NCI-H226 (cell line): ENCODE measurements at places on chromosomes 2 and 18.
A peak's percentile ranks its signal among the peaks of the same experiment; 100 is the strongest.

DNA sequence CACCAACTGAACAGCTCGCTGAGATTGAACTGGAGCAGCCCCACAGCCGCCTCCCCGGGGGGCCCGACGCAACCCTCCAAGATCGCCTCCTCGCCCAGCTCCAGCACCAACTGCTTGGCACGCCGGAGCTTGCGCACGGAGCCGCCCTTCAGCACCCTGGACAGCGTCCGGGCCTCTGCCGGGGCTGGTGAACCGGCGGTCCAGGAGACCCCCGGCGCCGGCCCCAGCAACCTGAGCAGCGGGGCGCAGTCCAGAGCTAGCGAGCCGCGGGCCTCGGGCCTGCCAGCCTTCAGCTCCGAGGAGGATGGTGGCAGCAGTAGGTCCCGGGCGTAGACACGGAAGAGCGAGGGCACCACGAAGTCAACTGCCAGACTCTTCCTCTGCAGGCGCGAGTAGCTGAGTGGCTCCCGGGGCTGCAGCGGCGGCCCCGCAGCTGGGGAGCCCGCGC, 1.2 kb downstream of the ALK start:
- DNase-seq, result no peak

DNA sequence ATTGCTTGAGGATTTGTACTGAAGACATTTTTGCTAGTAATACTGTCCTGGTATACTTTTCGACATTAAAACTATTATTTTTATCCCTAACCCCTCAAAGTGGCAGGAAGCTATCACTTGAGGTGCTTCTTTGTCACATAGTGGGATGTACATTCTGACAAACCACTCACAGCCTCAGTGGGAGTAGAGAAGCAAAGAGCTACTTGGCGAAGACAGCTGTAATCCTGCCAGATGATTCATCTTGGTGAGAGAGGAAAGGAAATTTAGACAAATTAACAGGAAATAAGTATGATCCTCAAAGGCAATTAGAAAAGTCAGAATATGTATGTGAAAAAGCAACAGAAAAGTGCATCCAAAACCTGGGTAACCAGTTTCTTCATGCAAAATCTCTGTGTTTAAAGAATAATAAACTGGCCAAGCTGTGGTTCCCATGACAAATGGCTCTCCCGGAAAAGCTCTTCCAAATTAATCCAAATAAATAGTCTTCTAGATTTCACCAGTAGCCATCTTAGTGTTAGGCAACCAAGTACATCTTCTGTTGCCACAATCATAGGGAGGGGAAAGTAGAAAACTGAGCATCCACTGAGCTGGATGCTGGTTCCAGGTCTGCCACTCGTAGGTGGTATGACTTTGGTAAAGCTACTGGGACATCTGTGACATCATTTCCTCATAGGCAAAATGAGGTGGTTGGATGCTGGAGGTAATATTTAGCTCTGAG, 308.0 kb upstream of the LYPD1 start:
- no peak for DNase-seq

GRCh38 chr2:199987586-199987985, 32.2 kb downstream of the MAIP1 start:
- DNase-seq, result no peak

- no peak for DNase-seq
These were observed 1073.9 kb upstream of the CDH2 start for GRCh38 chr18:29250843-29251242.

DNA sequence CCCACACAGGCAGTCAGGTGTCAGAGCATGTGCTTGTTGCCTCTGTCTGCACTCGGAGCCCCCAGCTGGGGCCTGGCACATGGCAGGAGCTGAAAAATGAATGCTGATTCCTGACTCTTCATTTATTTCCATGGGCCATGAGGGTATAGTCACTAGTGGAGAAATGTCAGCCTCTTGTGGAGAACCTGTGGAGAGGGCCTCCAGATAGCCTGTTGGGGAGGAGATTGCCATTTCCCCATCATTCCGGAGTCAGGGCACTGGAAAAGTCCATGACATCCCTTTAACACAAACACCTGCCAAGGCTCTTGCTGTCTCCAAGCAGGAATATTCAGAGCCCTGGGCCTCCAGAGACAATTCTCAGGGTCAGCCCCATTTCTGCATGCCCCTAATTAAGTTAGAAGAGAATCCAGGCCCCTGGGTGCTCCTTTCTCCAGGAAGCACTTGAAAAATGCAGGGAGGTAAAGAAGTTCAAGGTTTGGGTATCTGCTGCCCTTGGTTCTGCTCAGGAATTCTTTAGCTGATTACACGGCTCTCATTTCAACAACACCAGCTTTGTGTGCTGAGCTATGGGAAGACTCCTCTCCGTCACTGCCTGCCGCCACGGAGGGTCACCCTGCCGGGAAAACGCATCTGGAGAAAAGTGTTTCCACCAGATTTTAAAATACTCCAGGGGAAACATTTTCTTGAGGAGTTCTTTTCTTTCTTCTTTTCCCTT, 311.3 kb downstream of the MYCN start:
- no peak for DNase-seq

DNA sequence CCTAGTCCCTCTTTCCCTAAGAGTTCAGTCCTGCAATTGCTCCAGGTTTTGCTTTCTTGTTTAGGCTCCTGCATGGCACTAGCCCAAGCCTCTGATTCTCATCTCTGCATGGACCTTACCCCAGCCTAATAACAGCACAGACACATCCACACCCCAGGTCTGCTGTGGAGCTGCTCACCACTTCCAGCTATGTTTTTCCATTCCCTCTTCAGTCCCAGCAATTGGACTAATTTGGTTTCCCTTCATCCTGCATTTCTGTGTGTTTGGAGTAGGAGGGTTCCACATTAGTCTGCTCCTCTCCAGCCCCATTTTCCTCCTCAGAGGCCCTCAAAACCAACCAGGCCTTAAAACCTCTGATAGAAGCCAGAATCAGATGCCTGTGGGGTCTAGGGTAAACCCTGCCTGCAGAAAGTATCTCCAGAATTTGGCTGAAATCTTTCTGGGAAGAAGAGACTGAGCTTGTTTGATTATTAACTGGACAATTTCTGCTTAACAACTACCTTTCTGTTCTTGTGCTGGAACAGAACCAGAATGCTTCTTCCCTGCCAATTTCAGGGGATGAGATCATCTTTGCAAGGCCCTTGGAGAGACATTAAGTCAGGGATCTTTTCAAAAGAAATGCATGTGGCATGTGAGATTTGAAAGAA, 95.9 kb downstream of the GFPT1 start:
- peak; percentile 56 for DNase-seq

GRCh38 chr2:224584785-224585210, 365 bp downstream of the CUL3 start:
- peak; percentile 29 for DNase-seq

DNA sequence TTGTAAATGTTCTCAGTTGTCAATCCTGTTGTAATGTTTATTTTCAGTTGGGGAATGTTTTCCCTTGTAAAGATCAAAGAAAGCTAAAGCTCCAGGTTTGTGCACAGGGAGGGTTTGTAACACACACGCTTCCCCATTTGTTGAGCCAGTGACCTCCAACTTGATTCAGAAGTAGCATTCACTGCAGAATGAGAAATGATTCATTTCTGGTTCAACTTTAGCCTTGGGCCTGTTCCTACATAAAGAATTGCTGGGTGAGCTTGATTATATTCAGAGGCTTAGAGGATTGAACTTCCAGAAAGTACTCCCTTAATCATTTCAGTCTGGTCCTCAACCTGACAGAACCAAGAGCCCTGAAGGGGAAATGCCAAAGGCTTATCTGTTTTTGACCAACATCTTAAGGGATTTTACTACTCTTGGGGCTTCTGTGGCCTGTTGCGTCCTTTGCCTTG, 70.6 kb upstream of the CAVIN2 start:
- DNase-seq, result no peak

GRCh38 chr18:69843015-69843414, 104.7 kb downstream of the CD226 start:
- DNase-seq, result no peak

DNA sequence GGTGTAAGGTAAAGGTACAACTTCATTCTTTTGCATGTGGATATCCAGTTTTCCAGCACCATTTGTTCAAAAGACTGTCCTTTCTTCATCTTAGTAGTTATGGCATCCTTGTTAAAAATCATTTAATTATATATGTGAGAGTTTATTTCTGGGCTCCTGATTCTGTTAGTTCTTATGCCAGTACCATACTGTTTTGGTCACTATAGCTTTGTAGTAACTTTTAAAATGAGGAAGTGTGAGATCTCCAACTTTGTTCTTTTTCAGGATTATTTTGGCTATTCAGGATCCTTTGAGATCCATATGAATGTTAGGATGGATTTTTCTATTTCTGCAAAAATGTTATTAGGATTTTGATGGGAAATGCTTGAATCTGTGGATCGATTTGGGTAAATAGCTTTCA, 16.8 kb downstream of the ACTR3 start:
- no peak for DNase-seq

GRCh38 chr2:47069628-47070154, 85.4 kb downstream of the STPG4 start:
- peak; percentile 79 for DNase-seq

DNA sequence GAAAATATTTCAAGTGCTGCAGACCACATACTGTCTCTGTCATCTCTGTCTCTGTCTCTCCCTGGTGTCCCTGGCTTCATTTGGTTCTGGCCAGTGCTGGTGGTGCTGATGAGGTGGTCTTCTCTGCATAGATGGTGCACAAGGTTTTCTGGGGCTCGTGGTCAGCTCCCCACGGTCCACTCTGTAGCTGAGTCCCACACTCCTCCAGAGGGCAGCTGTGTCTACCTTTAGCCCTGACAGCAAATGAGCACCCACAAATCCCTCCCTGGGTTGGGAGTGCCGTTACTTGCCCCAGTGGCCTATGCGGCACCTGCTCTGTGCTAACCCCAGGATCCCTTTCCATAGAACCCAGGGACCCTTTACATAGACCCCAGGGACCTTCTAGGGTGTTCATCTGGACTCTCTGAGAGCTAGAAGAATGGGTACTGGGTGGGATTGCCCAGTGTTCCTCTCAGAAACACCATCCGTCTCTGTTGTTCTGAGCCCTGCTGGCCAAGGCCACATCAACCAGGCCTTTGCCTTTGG, 129.3 kb downstream of the CAPN13 start:
- DNase-seq, result no peak

GRCh38 chr2:105110295-105110829, 72.5 kb downstream of the MRPS9 start:
- DNase-seq, result no peak

DNA sequence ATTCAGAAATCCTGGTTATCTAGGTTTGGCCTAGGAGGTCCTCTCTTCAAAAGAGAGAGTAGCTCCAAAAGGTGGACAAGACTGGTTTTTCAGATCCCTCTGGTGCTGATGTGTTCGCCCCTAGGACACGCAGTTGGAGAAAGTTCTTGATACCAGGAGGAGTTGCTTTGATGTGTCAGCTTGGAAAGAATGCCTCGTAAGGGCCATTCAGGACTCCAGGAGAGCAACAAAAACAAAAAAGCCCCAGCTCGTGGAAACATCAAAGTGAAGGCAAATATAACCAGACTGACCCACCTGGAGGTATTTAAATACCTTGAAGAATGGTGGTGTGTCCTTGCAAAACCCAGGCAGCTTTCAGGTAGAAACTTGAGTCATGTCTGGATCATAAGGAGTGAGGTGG, 12.5 kb upstream of the LBH start:
- DNase-seq, result peak; percentile 75

DNA sequence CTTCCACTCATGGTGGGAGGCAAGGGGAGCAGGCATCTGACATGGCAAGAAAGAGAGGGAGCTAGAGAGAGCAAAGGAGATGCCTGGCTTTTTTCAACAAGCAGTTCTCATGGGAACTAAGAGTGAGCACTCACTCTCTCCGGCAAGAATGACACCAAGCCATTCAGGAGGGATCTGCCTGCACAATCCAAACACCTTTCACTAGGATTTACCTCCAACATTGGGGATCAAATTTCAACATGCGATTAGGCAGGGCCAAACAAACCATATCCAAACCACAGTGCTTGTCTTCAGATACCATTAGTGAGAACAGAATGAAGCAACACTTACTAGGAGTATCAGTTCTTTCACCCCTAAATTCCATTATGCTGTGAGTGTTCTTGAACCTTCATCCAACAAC, 77.3 kb downstream of the FIGN start:
- DNase-seq, result peak; percentile 68

- DNase-seq, result peak; percentile 57
These were observed 154.1 kb downstream of the FHOD3 start for GRCh38 chr18:36451454-36452251.

DNA sequence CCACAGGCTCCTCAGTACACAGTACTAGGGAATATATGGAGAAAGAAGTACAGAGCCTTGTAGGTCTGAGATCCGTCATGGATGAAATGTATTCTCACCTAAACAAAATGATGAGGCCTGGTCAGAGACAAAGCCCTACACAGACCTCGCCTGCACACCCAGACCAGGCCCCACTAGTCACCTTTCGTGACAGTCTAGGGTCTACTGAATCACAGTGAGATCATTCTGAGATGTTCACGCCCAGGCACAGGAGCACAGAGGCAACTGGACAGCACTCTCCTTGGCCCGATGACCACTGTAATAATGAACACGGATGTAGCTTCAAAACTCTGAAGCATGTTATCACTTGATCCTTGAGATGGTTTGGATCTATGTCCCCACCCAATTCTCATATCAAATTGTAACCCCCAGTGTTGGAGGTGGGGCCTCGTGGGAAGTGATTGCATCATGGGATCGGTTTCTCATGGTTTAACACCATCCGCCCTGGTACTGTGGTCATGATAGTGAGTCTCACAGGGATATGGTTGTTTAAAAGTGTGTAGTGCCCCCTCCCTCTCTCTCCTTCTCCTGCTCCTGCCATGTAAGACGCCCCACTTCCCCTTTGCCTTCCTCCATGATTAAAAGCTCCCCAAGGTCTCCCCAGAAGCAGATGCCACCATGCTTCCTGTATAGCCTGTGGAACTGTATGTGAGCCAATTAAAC, 15.1 kb downstream of the DOCK10 start:
- DNase-seq, result no peak

- DNase-seq, result no peak
These were observed 77.9 kb downstream of the LIMS1 start for GRCh38 chr2:108612153-108612513.

- DNase-seq, result peak; percentile 74
These were observed 9.3 kb downstream of the GPN1 start for GRCh38 chr2:27638037-27638637.

GRCh38 chr2:73285159-73285739, 971 bp upstream of the FBXO41 start:
- no peak for DNase-seq

GRCh38 chr2:163187119-163187518, 348.6 kb upstream of the KCNH7 start:
- no peak for DNase-seq

DNA sequence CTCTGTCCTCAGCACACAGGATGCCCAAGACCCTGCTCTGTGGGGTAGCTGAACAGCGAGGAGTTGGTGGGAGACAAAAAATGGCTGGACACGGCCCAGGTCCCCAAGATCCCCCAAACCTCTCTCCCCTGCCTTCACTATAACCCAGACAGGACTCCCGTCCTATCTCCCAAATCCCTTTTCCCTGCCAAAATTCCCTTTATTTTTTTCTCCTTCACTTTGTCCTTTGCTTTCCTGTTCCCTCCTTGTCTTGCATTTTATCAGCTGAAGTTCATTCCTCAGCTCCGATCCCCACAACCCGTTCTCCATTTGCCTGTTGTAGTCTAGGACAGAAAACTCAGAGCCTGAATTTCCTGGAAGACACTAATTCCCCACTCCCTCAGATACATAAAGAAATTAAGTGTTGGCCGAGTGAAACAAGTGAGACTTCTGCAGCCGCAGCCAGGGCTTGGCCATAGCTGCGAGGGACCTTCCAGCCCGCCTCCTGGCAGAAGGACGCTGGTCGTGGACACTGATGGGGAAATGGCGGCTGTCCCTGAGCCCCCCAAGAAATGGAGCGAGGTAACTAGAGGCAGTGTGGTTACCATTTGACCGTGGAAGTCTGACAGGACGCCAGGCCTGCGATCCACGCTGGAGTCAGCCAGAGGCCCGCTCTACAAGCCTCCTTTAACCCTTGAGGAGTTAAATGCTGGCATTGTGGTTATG, 173.6 kb downstream of the BCL2 start:
- no peak for DNase-seq

- no peak for DNase-seq
These were observed 99.9 kb upstream of the FN1 start for GRCh38 chr2:215535741-215536140.
